ENCODE measurements at places on chromosomes 4 and X. TPM values are rescaled to one million over a fixed set of nuclear protein-coding genes. Genes with fewer than 3 reads are reported as not detected.

Gene FAT1
- 2.3 TPM for total RNA-seq

Gene SPIN2A
- 0.13 TPM for total RNA-seq

Gene NAA10
- total RNA-seq, result 52.6 TPM

Gene STATH
- not detected for total RNA-seq

Gene RNF128
- total RNA-seq, result not detected

Gene HSD17B10
- 70.2 TPM for total RNA-seq

Gene PNMA3
- 0.13 TPM for total RNA-seq

Gene NMU
- not detected for total RNA-seq

Gene BBS12
- total RNA-seq, result 4.4 TPM

Gene AKAP4
- total RNA-seq, result not detected

Gene TSPAN7
- 9.2 TPM for total RNA-seq

Gene ATP8A1
- 66.1 TPM for total RNA-seq

Gene CHRDL1
- total RNA-seq, result under 0.01 TPM

Gene SLIT2
- 0.13 TPM for total RNA-seq

Gene HAUS3
- 5.8 TPM for total RNA-seq

Gene OTUD6A
- total RNA-seq, result not detected

Gene APBB2
- total RNA-seq, result 23.0 TPM

Gene HTN1
- 0.26 TPM for total RNA-seq

Gene TCEANC
- 1.2 TPM for total RNA-seq

Gene AREG
- total RNA-seq, result under 0.01 TPM

Gene CXCL8
- total RNA-seq, result 35.7 TPM

Gene CFP
- 0.13 TPM for total RNA-seq

Gene LUZP4
- not detected for total RNA-seq

Gene MMAA
- 1.5 TPM for total RNA-seq

Gene VSIG1
- total RNA-seq, result 0.13 TPM

Gene PAPSS1
- total RNA-seq, result 51.6 TPM

Gene OTC
- 0.26 TPM for total RNA-seq

Gene GAGE12H
- total RNA-seq, result not detected

Gene CCDC110
- 0.25 TPM for total RNA-seq

Gene IQSEC2
- 0.39 TPM for total RNA-seq

Gene AWAT2
- 0.51 TPM for total RNA-seq

Gene MAGEE2
- total RNA-seq, result not detected

Gene MND1
- 2.7 TPM for total RNA-seq

Gene HTN3
- not detected for total RNA-seq

Gene CT47B1
- total RNA-seq, result not detected

Gene ANKRD50
- total RNA-seq, result 58.8 TPM

Gene PIR
- 117 TPM for total RNA-seq

Gene NHSL2
- 24.3 TPM for total RNA-seq

Gene EGF
- total RNA-seq, result 0.13 TPM

Gene CTPS2
- 11.8 TPM for total RNA-seq

Gene PDCL2
- not detected for total RNA-seq

Gene SMS
- 117 TPM for total RNA-seq

Gene HMGN5
- total RNA-seq, result 1.1 TPM

Gene VEGFC
- 0.77 TPM for total RNA-seq

Gene FATE1
- not detected for total RNA-seq
